Memory B cell (primary cell): ENCODE measurements at places on chromosomes 7 and 10.

GRCh38 chr7:73521636-73522104, 423 bp downstream of the BAZ1B start:
- peak overlapping the region; percentile 95 for H3K4me3 ChIP-seq
- H3K27me3 ChIP-seq, result no peaks in the 10 kb centered on the region
- H3K4me1 ChIP-seq, result peaks cover 35% of the 10 kb centered on the region
- H3K27ac ChIP-seq, result peak overlapping the region; percentile 97

- peaks cover 17% of the 10 kb centered on the region for H3K4me1 ChIP-seq
- peaks cover 13% of the 10 kb centered on the region for H3K27me3 ChIP-seq
- H3K4me3 ChIP-seq, result no peak overlapping the region
- peaks cover 4% of the 10 kb centered on the region for H3K36me3 ChIP-seq
These were observed 88.0 kb downstream of the ARHGAP22 start for GRCh38 chr10:48516911-48517310.

DNA sequence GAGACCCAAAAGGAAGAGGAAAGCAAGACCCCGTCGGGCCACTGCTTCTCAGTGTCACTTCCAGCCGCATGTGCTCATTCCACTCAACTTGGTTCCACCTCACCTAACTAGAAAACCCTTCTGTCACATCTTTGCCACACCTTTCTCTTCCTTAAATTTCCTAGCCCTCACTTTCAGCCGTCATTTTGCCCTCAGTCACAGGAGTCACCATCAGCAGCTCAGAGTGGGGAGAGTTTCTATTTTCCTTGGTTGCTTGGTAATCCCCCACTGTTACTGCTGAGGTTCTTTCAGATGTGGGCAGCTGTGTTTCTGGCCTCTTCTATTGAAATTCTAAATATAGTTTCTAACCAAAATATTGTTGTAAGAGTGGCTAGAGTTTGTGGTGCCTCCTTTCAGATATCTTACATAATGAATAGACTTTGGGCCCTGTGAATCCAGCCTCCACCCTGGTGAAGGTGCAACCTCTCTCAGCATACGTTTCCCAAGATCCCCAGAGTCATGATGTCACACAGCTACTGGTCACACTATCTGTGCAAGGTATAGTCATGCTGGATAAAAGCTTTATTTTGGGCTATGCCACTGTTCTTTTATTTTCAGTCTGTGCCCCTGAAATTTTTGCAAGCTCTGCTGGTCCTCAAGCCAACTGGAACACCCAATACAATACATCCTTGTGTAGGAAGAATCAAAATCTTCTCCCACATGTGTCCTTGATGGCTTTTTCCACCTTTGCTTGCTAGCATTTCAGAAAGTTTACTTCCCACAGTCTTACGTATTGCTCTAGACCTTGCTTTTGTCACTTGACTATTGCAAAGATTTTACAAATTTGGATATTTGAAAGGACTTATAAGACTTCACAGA, 9.2 kb downstream of the AGBL3 start:
- DNase-seq, result no peak
- no peaks in the 10 kb centered on the region for H3K27me3 ChIP-seq
- peaks cover 20% of the 10 kb centered on the region for H3K4me1 ChIP-seq
- no peak overlapping the region for H3K27ac ChIP-seq

DNA sequence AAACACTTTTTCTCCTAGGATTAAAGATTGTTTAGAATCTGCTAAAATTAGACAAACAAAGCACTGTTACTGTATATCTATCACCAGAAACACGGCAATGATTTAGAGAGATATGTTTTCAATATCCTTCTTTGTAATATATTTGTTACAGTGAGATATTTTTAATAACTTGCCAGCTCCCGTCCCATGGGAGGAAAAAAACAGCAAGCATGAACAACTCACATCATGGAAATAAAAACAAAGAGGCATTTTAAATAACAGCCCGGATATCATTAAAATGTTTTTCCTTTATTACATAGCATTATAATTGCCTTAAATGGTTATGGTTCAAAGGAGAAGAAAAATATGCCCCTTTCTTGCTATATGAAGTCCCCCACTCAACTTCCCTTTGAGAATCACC, 272.1 kb downstream of the BMPER start:
- DNase-seq, result no peak
- no peaks in the 10 kb centered on the region for H3K27me3 ChIP-seq
- H3K4me3 ChIP-seq, result no peak overlapping the region

DNA sequence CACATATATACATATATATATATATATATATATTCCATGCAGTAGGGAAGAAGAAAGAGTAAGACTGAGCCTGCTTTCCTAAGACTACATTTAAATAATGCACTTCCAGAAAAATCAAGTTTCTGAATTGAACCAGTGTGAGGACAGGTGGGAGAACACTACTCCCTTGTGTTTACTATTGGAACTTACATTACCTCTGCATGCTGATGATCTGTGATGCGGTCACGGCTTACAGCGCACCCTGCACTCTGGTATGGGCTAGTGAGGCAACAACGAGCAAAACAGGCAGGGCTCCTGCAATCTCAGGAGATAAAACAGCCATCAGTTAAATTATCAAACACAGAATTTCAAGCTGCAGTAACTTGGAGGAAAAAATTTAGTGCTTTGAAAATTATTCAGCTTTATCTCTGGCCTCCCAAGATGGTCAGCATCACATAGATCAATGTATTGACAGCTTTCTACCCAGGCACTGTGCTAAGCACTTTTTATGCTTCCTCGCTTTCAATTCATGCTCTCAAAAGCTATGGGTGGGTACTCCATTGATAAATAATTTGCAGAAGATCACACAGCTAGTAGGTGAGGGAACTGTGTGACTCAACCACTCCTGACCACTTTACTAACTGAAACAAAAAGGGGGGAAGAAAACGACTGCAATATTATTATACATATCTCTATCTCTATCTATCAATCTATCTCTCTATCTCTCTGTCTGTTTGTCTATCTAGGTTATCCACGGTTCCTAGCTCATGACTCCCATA, 20.5 kb upstream of the SLC16A12 start:
- H3K27ac ChIP-seq, result no peak overlapping the region
- H3K27me3 ChIP-seq, result peaks cover 4% of the 10 kb centered on the region
- no peak for DNase-seq
- no peaks in the 10 kb centered on the region for H3K4me1 ChIP-seq
- no peak overlapping the region for H3K4me3 ChIP-seq
- H3K36me3 ChIP-seq, result no peaks in the 10 kb centered on the region

GRCh38 chr7:300048-300447, 10.1 kb downstream of the FOXL3 start:
- peaks cover 9% of the 10 kb centered on the region for H3K27me3 ChIP-seq
- H3K27ac ChIP-seq, result no peak overlapping the region
- H3K4me3 ChIP-seq, result no peak overlapping the region

DNA sequence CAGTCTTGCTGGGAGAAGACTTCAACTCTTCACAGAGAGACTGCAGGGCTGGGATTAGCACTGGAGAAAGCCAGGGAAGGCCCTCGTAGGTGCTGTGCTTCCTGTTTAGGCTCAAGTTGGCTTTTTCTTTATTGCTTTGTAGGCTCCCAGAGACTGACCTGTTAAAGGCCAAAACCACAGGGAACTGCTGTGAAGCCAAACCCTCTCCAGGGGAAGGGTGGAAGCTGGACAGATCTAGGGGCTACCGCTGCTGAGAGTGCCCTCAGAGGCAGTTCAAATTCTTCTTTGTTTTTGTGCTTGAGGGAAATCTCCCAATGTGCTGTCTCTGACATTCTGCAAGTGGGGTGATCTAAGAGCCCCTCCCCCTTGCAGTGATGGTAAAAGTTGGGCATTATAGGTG, 198.4 kb downstream of the CNTNAP2 start:
- H3K4me3 ChIP-seq, result no peak overlapping the region
- no peaks in the 10 kb centered on the region for H3K27me3 ChIP-seq
- no peaks in the 10 kb centered on the region for H3K36me3 ChIP-seq
- no peak overlapping the region for H3K27ac ChIP-seq
- no peak for DNase-seq
- H3K4me1 ChIP-seq, result no peaks in the 10 kb centered on the region

DNA sequence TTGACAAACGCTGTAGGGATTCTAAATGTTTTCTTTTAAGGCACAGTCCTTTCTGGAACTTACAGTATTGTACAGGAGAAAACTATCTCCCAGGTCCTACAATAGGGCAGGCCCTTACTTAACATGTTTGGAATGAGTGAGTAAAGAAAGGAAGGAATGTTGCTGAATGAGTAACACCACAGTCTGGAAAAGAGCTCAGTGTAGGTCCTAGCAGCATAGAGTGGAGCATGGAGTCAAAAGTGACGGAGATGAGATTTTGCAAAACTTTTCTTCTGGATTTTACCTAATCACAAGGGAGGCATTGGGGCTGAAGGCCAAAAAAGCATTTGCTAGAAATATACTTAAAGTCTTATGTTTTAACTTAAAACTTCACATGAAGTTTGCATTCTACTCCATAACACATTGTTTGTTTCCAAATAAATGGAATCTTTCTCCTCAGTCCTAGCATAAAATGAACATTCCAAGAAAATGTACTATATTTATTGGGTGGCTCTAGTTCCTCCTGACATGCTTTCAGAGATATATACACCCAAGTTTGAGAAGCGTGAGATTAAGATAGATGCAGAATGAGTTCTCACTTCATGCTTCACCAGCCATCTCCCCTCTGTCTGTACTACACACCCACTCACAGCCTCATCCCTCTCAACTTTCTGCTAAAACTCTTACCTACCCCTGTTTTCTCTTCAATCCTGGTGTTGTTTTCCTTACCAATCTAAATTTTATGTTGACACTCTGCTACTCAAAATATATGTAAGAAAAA, 20.2 kb upstream of the ADD3 start:
- H3K27me3 ChIP-seq, result no peaks in the 10 kb centered on the region
- H3K36me3 ChIP-seq, result peaks cover 10% of the 10 kb centered on the region
- H3K4me1 ChIP-seq, result no peaks in the 10 kb centered on the region
- no peak overlapping the region for H3K4me3 ChIP-seq
- no peak overlapping the region for H3K27ac ChIP-seq
- DNase-seq, result no peak

- H3K4me1 ChIP-seq, result peaks cover 6% of the 10 kb centered on the region
- peaks cover 41% of the 10 kb centered on the region for H3K36me3 ChIP-seq
- H3K27ac ChIP-seq, result no peak overlapping the region
- H3K4me3 ChIP-seq, result no peak overlapping the region
- no peaks in the 10 kb centered on the region for H3K27me3 ChIP-seq
- DNase-seq, result no peak
These were observed 276.9 kb downstream of the TNS3 start for GRCh38 chr7:47304727-47305719.

DNA sequence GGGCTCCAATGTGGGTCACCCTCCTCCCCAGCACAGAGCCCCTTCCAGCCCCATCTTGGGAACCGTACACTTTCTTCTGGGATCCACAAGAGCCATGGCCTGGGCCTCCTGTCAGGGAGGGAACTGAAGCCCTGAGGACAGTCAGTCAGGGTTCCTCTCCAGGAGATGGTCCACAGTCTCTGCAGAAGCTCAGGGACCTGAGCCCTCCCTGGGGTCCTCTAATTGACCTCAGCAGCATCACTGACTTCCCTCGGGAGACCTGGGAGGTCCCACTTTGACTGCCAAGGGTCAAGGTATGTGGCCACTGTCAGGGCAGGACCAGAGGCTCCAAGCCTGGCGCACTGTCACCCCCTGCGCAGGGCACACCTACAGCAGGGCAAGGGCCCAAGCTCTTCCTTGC, 32.3 kb downstream of the NOD1 start:
- peaks cover 5% of the 10 kb centered on the region for H3K4me1 ChIP-seq
- no peak overlapping the region for H3K4me3 ChIP-seq
- H3K27me3 ChIP-seq, result no peaks in the 10 kb centered on the region
- no peak for DNase-seq
- no peak overlapping the region for H3K27ac ChIP-seq
- peaks cover 4% of the 10 kb centered on the region for H3K36me3 ChIP-seq

- peaks cover 16% of the 10 kb centered on the region for H3K36me3 ChIP-seq
- H3K4me3 ChIP-seq, result peak overlapping the region; percentile 74
- DNase-seq, result peak; percentile 65
These were observed 13.2 kb upstream of the CAMK2B start for GRCh38 chr7:44338600-44338999.

DNA sequence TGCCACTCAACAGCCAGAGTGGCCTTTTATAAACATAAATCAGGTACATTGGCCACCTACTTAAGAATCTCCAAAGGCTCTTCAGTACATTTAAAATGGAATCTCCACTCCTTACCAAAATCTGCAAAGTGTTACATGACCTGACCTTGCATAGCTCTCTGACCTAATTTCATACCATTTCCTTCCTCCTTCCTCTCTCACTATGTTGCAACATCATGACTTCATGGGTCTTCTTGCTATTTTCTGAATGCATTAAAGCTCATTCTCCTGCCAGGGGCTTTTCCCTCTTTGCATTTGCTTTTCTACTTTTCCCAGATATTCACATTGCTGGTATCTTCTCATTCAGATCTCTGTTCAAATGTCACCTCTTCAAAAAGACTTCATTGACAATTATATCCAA, 22.1 kb upstream of the PPP1R17 start:
- no peaks in the 10 kb centered on the region for H3K4me1 ChIP-seq
- H3K4me3 ChIP-seq, result no peak overlapping the region
- no peaks in the 10 kb centered on the region for H3K36me3 ChIP-seq

GRCh38 chr7:42642699-42643098, 269.2 kb downstream of the C7orf25 start:
- no peaks in the 10 kb centered on the region for H3K4me1 ChIP-seq
- no peak overlapping the region for H3K27ac ChIP-seq
- no peak for DNase-seq

GRCh38 chr7:39540320-39540719, 25.9 kb upstream of the YAE1 start:
- DNase-seq, result no peak
- no peaks in the 10 kb centered on the region for H3K4me1 ChIP-seq
- no peaks in the 10 kb centered on the region for H3K36me3 ChIP-seq

DNA sequence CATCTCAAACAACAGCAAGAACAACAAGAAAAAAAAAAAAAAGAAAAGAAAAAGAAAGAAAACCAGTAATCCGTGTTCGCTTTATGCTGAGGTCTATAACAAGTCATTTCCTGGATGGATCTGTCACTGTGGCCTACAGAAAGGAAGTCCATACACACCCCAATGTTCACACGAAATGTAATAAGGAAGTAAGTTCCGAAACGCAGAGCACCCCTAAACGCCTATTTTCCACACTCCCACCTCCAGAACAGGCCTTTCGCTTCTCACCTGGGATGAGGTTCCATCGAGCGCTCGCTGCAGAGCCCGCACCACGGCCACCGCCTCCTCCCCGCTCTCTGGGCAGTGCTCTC, 735 bp downstream of the ZNF394 start:
- H3K36me3 ChIP-seq, result peaks cover 18% of the 10 kb centered on the region
- H3K4me1 ChIP-seq, result peaks cover 11% of the 10 kb centered on the region
- H3K4me3 ChIP-seq, result peak overlapping the region; percentile 98
- peak overlapping the region; percentile 97 for H3K27ac ChIP-seq
